ENCODE measurements at places on chromosomes 5 and 9. TPM values are rescaled to one million over a fixed set of nuclear protein-coding genes. Genes with fewer than 3 reads are reported as not detected.

- DNase-seq = no peak
- no peak overlapping the region for H3K27ac ChIP-seq
- peaks cover 4% of the 10 kb centered on the region for H3K4me1 ChIP-seq
- peaks cover 9% of the 10 kb centered on the region for H3K36me3 ChIP-seq
These were observed 32.7 kb upstream of the ZCCHC9 start for GRCh38 chr5:81268521-81269196.

- H3K27ac ChIP-seq = no peak overlapping the region
- H3K36me3 ChIP-seq = no peaks in the 10 kb centered on the region
- DNase-seq = no peak
- H3K4me1 ChIP-seq = no peaks in the 10 kb centered on the region
These were observed 55.6 kb upstream of the TNFSF8 start for GRCh38 chr9:114985959-114986501.

DNA sequence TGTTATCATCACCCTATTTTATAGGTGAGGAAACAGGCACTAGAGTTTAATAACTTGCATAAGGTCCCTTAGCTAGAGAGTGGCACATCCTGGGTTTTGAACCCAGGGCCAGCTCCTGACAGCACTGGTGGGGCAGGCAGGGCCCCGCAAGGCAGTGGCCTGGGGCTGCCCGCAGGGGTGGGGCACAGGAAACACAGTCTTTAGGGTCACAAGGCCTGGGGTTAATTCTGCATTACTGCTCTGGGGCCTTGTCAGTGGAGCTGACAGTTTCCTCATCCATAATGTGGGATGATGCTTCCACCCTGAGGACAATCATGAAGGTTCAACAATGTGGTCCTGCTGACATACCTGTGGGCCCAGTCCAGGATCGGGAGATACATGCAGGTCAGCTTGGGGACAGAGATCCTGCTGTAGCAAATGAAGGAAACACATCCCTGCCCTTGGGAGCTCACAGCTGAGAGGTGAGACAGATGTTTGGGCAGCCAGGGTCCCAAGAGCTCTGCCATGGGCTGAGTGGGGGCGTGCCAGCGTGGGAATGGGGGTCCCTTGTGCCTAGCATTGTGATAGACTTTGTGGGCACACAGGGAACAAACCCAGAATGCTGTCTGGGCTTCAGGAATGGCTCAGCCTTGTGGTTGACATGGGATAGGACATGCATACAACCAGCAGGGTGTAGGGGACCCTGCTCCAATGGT, 14.7 kb downstream of the FGF18 start:
- peaks cover 29% of the 10 kb centered on the region for H3K4me1 ChIP-seq
- H3K27me3 ChIP-seq = peaks cover 2% of the 10 kb centered on the region
- no peaks in the 10 kb centered on the region for H3K36me3 ChIP-seq

DNA sequence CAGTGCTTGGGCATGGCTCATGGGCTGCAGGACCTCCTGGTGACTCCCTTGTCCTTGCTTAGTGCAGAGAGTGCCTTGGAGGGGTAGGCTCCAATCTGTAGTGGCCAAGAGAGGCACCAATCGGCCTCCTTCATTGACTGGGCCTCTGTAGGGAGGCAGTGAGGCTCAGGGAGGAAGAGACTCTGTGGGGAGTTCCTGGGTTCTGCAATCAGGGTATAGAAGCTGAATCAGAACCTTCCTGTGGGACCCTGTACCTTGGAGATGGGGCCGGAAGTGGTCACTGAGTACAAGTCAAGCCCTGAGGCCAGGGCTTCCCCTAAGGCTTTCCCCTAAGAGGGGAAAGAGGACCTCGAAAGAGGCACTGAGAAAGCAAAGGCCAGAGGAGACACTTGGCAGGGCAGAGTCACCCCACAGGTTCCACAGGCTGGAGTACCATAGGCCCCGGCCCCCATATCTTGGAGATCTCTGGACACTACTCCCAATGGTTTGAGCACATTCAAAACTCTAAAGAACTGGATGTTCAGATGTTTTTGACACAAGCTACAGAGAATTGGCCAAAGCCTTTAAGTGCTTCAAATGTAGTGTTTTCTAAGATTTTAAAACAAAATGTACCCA, 190.5 kb downstream of the HSPA4 start:
- no peaks in the 10 kb centered on the region for H3K36me3 ChIP-seq
- no peaks in the 10 kb centered on the region for H3K27me3 ChIP-seq
- H3K27ac ChIP-seq = no peak overlapping the region
- H3K4me3 ChIP-seq = no peak overlapping the region

DNA sequence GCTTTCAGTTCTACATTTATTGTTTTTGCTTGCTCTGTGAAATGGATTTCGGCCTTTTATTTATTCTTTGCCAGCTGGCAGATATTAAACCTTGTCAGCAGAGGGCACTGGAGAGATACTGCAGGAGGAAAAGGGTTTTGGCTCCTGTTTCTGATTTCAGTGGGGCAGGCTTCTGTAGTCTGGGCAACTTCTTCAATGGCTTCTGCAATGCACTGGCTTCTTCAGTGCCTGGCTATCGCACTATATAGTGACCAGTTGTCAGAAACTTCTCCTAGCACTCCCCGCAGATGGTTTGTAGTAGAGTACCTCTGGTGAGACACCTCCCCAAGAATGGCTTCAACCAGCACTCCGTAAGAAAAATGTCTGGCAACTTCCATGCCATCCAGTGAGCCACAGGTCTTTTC, 3.2 kb upstream of the NFX1 start:
- H3K27me3 ChIP-seq = no peaks in the 10 kb centered on the region
- no peak overlapping the region for H3K27ac ChIP-seq
- H3K36me3 ChIP-seq = peaks cover under 1% of the 10 kb centered on the region
- H3K4me1 ChIP-seq = peaks cover 10% of the 10 kb centered on the region
- no peak overlapping the region for H3K4me3 ChIP-seq

DNA sequence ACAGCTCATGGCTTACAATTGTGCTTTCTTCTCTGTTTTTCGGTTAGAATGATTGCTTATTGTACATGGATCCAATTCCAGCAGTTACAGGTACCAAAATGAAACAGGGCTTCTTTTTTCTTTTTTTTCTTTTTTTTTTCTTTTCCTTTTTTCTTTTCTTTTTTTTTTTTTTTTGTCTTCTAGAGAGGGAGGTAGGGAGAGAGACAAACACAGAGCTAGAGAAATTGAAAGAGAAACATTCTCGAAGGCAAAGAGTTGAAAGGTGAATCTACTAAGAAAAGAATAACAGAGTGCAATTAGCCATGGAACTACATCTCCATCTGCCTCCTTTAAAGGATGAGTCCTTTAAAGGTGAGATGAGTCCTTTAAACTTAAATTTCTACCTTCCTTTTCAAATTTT, 1.0 kb upstream of the EDIL3 start:
- H3K4me1 ChIP-seq = peaks cover 10% of the 10 kb centered on the region
- no peaks in the 10 kb centered on the region for H3K36me3 ChIP-seq
- no peak overlapping the region for H3K4me3 ChIP-seq
- no peak for DNase-seq

GRCh38 chr5:111223787-111224560, at the start of gene CAMK4:
Gene CAMK4, plus strand, starts transcription at chr5:111224384. Its CDS starts 100 bp downstream, at chr5:111224484.
- H3K4me3 ChIP-seq = peak within 1 kb of the TSS; percentile 73
- H3K4me1 ChIP-seq = peaks cover 1% of the 10 kb centered on the region
- peaks cover 56% of the 10 kb centered on the region for H3K27me3 ChIP-seq
- no peaks in the 10 kb centered on the region for H3K36me3 ChIP-seq
- no peak within 1 kb of the TSS for H3K27ac ChIP-seq
- DNase-seq = peak; percentile 58

DNA sequence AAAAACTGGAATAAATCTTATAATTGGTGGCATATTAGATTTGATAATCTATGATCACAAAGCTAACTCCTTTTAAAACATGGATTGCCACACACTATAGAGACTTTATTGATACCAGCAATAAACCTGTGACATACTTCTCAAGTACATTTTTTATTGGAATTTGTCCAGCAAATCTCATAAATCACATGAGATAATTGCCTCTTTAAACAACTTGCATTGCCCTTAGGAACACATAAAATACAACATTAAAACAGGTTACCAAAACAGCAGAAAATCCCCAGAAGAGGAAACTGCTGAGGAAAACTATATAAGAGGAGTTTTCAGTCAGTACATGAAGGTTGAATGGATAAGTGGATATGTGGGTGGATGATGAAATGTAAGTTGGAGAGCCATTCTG, 124.6 kb downstream of the SNCAIP start:
- H3K4me1 ChIP-seq = peaks cover 3% of the 10 kb centered on the region
- H3K27ac ChIP-seq = no peak overlapping the region
- H3K27me3 ChIP-seq = no peaks in the 10 kb centered on the region
- peaks cover 8% of the 10 kb centered on the region for H3K36me3 ChIP-seq

GRCh38 chr5:103385722-103386121, 127.2 kb downstream of the MACIR start:
- H3K4me1 ChIP-seq = peaks cover 12% of the 10 kb centered on the region
- no peak overlapping the region for H3K27ac ChIP-seq
- no peaks in the 10 kb centered on the region for H3K27me3 ChIP-seq
- no peak overlapping the region for H3K4me3 ChIP-seq
- no peak for DNase-seq

- H3K4me3 ChIP-seq = no peak overlapping the region
- H3K27me3 ChIP-seq = no peaks in the 10 kb centered on the region
- peak overlapping the region; percentile 25 for H3K27ac ChIP-seq
- DNase-seq = no peak
These were observed 235.2 kb upstream of the ELL2 start for GRCh38 chr5:96196890-96197289.

DNA sequence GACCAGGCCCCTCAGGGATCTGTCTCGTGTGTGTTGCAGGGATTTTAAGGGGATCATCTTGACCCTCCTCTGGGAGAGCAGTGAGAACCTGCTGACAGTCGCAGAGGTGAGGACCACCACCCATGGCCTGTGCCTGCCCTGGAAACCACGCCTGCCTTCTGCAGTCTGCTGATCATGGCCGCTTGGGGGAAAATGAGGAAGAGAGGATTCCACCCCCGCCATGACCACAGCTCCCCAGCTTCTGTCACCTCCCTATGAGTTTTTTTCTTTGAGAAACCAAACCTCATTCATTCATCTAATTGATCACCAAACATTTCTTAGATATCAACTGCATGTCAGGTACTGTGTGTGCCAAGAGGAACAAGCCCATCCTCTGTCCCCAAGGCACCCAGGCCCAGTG, 46.3 kb upstream of the TDRD7 start:
- H3K27me3 ChIP-seq = no peaks in the 10 kb centered on the region
- DNase-seq = no peak
- peaks cover 23% of the 10 kb centered on the region for H3K36me3 ChIP-seq

- DNase-seq = no peak
- no peaks in the 10 kb centered on the region for H3K36me3 ChIP-seq
- no peak overlapping the region for H3K27ac ChIP-seq
- H3K4me1 ChIP-seq = no peaks in the 10 kb centered on the region
- H3K27me3 ChIP-seq = peaks cover 6% of the 10 kb centered on the region
These were observed 131.4 kb downstream of the MED10 start for GRCh38 chr5:6246820-6247437.

- no peaks in the 10 kb centered on the region for H3K36me3 ChIP-seq
- H3K4me3 ChIP-seq = no peak overlapping the region
- H3K27ac ChIP-seq = no peak overlapping the region
- peaks cover 16% of the 10 kb centered on the region for H3K4me1 ChIP-seq
These were observed 32.1 kb downstream of the NFIB start for GRCh38 chr9:14281876-14282275.

DNA sequence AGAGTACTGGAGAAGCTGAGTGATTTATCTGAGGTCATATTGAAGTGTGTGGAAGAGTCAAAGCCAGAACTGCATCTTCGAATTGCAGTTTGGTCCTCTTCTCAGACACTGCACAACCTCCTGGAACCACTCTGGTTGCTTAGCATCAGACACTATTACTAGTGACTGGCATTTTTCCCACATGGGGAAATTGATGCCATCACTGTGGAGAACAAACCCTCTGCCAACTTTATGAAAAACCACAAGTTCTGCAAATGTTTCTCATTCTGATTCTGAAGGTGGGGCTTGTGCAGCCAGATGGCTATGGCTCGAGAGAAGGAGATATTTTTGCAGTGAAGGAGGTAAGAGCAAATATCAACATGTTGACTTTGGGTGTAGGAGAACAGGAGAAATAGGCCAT, 67.2 kb downstream of the KCTD16 start:
- no peak for DNase-seq
- H3K4me3 ChIP-seq = no peak overlapping the region
- H3K27ac ChIP-seq = no peak overlapping the region
- H3K27me3 ChIP-seq = no peaks in the 10 kb centered on the region
- peaks cover 15% of the 10 kb centered on the region for H3K4me1 ChIP-seq

DNA sequence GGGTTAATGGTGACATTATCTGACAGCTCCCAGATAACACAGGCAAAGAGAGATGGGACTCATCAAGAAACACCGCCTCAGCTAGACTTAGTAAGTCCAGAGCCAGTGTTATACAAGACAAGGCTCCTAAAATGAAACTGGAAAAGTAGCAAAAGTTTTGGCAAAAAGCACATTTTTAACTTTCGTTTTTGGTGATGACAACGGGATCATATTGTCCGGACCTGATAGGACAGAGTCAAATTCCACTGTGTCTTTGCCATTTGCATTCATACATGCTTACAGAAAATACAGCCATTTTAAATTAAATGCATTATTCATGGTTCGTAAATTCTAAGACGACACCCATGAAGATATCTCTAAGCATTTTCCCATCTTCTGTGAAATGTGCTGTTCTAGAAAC, 152.1 kb downstream of the CRB2 start:
- peaks cover 3% of the 10 kb centered on the region for H3K27me3 ChIP-seq
- peaks cover 2% of the 10 kb centered on the region for H3K36me3 ChIP-seq
- H3K4me1 ChIP-seq = peaks cover 4% of the 10 kb centered on the region
- H3K4me3 ChIP-seq = no peak overlapping the region

DNA sequence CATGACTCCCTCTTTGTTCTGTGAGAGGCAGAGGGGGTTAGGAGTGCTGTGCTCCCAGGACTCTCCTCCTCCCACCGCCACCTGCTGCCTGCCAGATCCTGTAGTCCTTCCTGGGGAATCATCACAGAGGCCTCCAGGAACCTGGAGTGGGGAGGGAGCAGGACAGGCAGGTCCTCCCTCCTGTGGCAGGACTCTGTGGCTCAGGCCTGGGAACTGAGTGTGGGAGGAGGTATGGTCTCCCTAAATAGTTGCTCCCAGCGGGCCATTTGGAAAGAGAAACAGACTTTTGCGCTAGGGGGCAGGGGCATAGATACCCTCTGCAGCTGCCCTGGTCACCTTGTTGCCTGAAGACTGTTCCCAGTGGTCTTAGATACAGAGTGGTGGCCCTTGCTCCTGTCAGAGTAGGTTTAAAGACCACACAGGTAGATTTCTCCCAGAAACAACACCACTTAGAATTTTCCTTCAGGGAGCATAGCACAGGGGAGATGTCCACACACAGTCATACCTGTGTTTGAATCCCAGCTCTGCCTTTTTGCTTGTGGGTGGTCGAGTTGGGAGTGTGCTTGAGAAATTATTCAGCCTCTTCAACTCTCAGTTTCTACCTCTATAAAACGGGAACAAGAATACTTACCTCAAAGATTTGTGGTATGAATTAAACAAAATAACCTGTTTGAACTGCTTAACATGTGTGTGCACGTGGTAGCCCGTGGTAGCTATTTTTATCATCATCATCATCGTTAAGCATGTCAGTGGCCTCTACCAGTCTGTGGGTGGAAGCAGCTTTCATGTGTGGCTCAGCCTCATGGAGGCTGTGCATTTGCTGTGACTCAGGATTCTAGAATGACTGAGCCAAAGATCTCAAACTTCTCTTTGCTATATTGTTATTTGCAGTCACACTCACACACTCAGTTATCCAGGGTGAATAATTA, 55.8 kb downstream of the SLC22A5 start:
- no peak overlapping the region for H3K27ac ChIP-seq
- H3K36me3 ChIP-seq = no peaks in the 10 kb centered on the region
- no peak overlapping the region for H3K4me3 ChIP-seq
- DNase-seq = no peak
- H3K27me3 ChIP-seq = no peaks in the 10 kb centered on the region

LHX3 gene
- not detected for total RNA-seq

NIM1K gene
- 0.19 TPM for total RNA-seq

PDCD1LG2 gene
- not detected for total RNA-seq

PRDM9 gene
- not detected for total RNA-seq

MZB1 gene
- total RNA-seq = 0.24 TPM

All from progenitor cell of endocrine pancreas (in vitro differentiated cells).